ENCODE measurements at places on chromosomes 3 and 15.

GRCh38 chr15:39596358-39597051 lies 15.6 kb downstream of the THBS1 start:
- no peak for DNase-seq

DNA sequence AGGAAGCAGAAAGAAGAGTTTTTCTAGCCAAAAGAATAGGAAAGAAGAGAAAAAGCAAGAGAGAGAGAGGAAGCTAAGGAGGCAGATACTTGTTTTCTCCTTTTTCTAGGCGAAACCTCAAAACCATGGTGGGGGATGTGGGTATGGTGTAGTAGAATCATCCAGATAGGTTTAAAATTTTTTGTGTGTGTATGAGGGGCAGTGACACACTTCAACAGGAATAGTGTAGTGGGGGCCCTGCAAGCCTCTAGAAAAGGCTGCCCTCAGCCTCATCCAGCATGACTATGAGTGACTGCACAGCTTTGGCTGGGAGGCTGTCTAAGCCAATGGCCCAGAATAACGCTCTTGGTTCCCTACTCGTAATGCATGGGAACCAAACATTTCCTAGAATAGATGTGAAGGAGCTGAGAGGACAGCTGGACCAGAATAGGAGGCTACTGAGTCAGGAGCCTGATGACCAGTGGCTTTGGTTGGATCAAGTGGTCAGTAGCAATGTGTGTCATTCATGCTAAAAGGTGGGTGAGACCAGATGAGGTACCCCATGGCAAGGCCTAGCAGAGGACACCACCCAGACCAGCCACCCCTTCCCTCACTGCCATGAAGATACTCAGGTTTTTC lies 24.4 kb downstream of the MOBP start:
- no peak for DNase-seq

DNA sequence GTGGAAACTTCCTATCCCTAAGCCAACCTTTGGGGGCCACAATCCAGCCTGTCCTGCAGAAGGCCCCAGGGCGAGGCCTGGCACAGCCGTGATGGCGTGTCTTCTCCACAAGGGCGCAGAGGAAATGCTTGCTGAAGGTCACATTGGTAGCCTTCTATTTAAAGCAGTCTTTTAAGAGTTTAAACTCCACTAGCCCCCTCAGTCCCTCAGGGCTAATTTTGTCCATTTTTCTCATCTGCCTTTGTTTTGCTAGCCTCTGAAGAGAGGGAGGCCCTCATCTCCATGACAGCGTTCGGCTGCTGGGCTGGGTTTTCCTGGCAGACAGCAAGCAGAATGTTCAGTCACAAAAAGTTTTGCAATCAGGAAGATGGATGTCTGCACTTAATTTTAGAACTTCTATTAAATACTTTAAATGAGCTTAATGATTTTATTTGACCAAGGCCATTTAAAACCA lies 40.8 kb downstream of the RARB start:
- DNase-seq, result no peak

GRCh38 chr3:197349368-197349767 lies 51.0 kb upstream of the DLG1 start:
- no peak for DNase-seq

DNA sequence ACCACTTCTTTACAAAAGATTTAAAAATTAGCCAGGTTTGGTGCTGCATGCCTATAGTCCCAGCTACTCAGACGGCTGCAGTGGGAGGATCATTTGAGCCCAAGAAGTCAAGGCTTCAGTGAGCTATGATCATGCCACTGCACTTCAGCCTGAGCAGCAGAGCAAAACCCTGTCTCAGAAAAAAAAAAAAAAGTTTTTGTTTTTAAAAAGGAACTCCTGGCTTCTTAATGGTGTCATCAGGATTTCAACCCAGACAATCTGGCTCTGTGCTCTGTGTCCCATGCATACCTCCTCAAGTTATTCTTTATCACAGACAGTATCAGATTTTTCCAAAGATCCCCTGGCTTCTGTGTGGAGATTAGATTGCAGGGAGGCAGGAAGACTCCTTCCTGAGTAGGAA lies 64.2 kb upstream of the IL12A start:
- DNase-seq, result no peak

- DNase-seq, result no peak
Observed at GRCh38 chr3:179421500-179421899, 29.8 kb downstream of the GNB4 start.

All from activated CD8-positive, alpha-beta memory T cell treated with anti-CD3 and anti-CD28 coated beads, Interleukin-2, amount 50 U/mL, for 4 hours (primary cell).